ENCODE measurements at places on chromosomes 2 and 18.

- no peak for DNase-seq
Observed at GRCh38 chr2:127525691-127526131, 578 bp downstream of the IWS1 start.

- peak; percentile 2 for DNase-seq
Observed at GRCh38 chr2:16303761-16304160, 361.9 kb downstream of the CYRIA start.

GRCh38 chr2:201058914-201059313 lies 12.6 kb downstream of the HYCC2 start:
- no peak for DNase-seq

- DNase-seq: no peak
Observed at GRCh38 chr18:24006712-24007313, 7.7 kb upstream of the TTC39C start.

GRCh38 chr18:9734189-9734588 lies 26.1 kb downstream of the RAB31 start:
- no peak for DNase-seq

GRCh38 chr2:233312874-233313273 lies 5.3 kb downstream of the SAG start:
- no peak for DNase-seq
